CD4-positive, alpha-beta T cell treated with Interleukin-4 for 4 hours (primary cell): ENCODE measurements at places on chromosomes 3 and 15.

DNA sequence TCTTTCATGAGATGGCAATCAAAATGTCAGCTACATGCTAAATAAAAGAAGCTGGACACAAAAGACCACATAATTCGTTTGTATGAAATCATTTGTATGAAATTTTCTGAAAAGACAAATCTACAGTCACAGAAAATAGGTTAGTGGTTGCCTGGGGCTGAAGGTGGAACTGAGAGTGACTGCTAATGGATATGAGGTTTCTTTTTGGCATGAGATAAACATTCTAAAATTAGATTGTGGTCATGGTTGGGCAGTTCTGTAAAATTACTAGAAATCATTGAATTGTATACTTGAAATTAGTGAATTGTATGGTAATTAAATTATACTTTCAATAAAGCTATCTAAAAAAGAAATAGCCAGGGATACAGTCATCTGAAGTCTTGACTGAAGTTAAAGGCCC lies 2.7 kb upstream of the DMXL2 start:
- no peak for DNase-seq

- no peak for DNase-seq
Measured at GRCh38 chr3:53552730-53553129, 58.3 kb downstream of the CACNA1D start.

DNA sequence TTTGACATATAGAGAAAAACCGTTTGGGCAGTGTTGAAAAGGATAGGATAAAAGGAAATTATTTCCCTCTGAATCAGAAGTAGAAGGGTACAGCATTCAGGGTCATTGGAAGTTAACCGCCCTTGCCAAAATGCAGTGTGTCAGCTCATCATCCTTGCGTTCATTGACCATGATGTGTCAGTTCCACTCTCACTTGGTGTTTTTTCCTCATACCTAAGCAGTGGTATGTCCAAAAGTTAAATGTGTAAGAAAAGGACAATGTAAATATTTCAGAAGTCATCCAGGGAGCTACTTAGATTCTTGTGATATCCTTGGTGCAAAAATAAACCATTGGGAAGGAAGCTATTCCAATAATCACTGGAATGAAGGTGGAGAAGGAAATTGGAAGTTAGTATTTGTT lies 50.7 kb downstream of the MAP6D1 start:
- no peak for DNase-seq

GRCh38 chr3:10599444-10599843 lies 94.1 kb upstream of the ATP2B2 start:
- no peak for DNase-seq

- DNase-seq, result no peak
Measured at GRCh38 chr15:77981281-77982126, 96.0 kb downstream of the TBC1D2B start.

GRCh38 chr3:21754839-21755238 lies 3.8 kb upstream of the ZNF385D start:
- DNase-seq, result no peak

GRCh38 chr3:170598091-170598502 lies 12.2 kb upstream of the SLC7A14 start:
- DNase-seq, result no peak

- no peak for DNase-seq
Measured at GRCh38 chr3:194749631-194750490, 64.2 kb downstream of the FAM43A start.

DNA sequence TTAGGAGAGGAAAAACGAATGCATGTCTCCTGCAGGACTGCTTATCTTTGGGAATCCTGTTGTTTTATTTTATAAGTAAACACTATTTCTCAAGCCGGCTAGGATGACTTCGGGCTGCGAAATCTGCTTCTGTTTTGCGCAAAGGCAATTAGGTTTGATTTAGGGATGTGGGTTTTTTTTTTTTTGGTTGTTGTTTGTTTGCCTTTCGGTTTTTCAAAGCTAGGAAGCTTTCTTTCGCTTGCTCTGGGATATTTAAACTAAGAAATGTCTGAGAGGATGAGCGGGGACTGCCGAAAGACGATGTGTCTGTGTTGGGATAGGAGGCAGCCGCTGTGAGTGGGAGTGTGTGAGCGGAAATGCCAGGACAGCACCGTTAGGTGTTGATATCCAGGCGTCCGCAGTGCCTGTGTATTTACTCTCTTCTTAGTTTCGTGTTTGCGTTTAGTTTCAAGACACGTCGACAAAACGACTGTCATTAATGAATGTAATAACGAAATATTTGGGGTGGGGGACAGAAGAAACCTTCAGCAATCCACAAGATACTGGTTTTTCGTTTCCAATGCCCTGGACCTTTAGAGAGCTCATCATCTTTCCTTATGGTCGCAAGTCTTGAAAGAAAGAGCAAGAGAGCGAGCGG lies 604 bp downstream of the ISL2 start:
- DNase-seq, result no peak

DNA sequence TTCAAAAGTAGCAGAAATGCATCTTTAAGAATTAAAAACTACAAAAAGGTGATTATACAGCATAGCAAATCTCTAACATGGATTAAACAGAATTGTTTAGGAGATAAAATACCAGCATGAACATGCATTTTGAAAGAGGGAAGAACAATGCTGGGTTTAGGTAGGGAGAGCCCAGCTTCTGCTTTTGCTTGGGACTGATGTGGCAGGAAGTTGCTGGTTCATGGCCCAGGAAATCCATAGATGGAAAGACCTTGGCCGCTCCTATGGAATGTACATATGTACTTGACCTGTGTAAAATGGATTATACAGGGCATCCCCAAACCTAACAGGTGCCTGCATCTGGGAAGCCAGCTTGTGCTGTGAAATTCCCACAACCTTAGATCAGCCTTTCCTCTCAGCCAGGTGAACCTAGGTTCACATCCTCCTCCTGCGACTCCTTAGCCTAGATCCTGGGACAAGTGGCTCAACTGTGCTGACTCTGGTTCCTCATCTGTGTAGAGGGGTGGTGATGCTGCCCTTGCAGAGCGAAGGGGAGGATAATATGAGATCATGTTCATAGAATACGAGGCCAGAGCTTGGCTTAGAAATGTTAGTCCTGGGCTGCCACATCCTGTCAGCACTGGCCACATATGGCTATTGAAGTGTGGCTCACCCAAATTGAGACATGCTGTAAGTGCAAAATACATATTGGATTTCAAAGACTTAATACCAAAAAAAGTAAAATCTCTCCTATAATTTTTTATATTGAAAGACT lies 47.0 kb upstream of the PLXNA1 start:
- no peak for DNase-seq

DNA sequence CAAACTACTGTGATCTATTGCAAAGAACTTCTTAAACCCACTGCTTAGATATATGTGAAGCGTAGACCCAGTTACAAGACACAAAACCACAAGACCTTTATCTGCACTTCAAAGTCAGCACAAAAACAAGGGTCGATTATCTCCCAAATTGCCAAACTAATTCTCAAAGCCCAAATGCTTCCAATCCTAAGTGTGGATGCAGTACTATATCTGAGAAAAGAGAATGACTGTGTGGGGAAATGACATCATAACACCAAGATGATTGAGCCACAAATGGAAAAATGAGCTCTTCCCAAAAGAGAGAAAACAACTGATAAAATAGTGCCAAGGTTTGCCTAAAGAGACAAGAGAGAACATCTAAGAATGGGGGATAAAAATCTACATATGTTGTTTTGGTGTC lies 86.2 kb downstream of the MEIS2 start:
- DNase-seq, result no peak

DNA sequence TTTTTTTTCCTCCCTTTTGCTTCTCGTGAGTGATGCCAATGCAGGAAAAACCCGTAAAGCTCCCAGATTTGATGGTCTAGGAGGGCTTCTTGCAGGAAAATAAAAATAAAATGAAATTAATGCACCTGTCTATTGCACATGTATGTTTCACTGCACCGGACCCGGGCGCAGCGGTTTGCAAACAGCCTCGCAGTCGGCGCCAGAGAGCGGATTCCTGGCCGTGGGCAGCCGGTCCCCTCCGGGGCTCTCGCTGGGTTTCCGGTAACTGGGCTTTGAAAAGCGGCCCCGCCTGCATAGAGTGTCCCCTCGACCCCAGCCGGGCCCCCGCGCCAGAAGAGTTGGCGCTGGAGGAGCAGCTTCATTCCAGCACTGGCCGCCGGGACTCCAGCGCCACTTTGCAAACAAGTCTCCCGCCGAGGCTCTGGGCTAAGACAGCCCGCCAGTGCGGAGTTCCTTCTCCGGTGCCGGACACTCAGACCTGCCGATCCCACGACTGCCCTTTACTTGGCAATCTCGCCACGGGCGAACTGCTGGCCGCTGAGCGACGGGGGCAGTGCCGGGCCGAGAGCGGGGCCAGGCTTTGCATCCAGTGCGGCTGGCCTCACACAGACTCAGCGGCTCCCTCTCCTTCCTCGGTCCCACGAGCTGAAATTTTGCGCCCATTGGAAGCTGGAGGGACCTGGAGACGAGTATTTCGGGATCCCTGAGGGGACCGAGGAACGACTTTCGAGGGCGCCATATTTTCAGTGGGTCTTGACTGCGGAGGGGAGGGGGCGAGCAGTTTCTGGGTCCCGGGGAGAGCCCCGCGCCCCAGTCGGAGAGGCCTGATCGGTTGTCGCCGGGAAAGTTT lies 225.9 kb upstream of the C2CD4B start:
- no peak for DNase-seq

DNA sequence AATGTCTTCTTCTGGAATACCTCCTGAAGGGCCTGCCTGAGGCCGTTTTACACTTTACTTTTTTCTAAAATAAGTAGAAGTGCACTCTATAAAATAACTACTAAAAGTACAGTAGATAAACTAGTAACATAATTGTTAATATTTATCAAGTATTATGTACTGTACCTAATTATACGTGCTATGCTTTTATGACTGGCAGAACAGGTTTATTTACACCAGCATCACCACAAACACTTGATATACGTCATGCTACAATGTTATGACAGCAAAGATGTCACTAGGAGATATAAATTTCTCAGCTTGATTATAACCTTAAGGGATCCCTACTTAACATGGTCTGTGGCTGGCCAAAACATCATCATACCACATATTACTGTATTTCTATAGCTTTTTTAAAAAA lies 29.4 kb downstream of the DLG1 start:
- DNase-seq, result no peak

DNA sequence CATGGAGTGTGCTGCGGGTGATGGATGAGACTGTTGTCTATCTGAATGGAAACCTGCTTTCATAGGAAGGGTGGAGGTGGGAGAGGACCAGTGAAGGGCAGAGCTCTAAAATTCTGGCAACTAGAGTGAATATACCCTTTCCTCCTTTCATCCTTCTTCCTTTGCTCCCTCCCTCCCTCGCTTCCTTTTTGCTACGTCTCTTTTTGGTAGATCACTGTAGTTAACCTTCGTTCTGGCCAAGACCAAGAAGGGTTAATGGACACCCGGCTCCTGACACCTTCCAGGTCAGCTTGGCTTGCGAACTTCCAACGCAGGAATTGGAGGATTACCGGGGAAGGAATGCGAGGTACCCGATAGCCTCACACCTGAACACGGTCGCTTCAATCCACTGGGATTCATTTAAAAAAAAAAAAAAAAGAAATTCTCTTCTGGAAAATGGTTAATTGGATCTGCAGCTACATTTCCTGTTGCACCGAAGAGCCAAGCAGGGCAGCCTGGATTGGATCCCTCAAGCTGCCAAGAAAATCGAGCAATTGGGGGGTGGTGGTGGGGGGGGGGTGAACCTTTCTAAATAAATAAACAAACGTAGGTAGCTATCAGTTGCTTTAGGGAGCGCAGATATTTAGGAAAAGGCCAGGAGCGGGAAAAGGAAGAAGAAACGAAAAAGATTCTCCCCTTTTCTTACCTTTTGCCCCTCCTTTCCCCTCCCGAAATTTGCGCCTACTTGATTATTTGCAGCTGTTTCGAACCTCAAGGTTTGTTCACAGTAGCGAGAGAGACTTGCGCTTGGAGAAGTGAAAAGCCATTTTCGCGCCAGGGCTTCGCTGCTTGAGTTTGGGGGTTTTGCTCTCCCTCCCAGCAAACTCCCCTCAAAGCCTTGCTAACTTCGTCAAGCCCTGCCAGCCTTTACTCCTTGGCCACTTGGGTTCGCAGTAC lies 9.5 kb upstream of the NR2F2 start:
- no peak for DNase-seq

- DNase-seq, result no peak
Measured at GRCh38 chr3:140268610-140269009, 333.6 kb downstream of the CLSTN2 start.

GRCh38 chr15:83574345-83574744 lies 79.6 kb upstream of the ADAMTSL3 start:
- no peak for DNase-seq

DNA sequence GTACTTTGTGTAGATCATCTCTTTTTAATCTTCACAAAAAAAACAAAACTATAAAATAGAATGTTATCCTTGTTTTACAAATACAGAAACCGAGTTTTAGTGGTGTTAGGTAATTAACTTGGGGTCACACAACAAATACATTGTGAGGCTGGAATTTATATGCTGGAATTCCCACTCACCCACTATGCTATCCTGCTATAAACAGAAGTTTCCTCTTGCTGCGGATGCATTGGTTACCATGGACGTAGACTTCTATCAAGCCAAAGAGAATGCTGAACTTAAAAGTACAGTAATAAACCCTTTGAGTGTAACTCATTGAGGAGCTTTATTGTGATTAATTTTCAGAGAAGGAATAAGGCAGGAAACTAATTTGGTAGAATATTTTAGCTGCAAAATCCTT lies 9.2 kb downstream of the SNAP23 start:
- no peak for DNase-seq

GRCh38 chr15:31953478-31953877 lies 76.8 kb upstream of the CHRNA7 start:
- DNase-seq, result no peak

- DNase-seq, result no peak
Measured at GRCh38 chr3:49609815-49610214, 55.5 kb downstream of the BSN start.

- DNase-seq, result no peak
Measured at GRCh38 chr3:66048051-66048395, 9.3 kb upstream of the MAGI1 start.

- no peak for DNase-seq
Measured at GRCh38 chr3:138785951-138786350, 48.8 kb downstream of the PIK3CB start.

DNA sequence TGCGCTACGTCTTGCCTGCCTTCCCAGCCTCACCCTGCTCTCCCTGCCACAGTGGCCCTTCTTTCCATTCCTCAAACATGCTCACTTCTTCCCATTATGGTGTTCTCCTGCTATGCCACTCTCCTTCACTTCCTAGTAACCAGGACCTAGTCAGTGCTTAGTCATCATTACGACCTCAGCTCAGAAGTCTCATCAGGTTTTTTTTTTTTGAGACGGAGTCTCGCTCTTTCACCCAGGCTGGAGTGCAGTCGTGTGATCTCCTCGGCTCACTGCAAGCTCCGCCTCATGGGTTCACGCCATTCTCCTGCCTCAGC lies 149.5 kb downstream of the GREM1 start:
- DNase-seq, result no peak

DNA sequence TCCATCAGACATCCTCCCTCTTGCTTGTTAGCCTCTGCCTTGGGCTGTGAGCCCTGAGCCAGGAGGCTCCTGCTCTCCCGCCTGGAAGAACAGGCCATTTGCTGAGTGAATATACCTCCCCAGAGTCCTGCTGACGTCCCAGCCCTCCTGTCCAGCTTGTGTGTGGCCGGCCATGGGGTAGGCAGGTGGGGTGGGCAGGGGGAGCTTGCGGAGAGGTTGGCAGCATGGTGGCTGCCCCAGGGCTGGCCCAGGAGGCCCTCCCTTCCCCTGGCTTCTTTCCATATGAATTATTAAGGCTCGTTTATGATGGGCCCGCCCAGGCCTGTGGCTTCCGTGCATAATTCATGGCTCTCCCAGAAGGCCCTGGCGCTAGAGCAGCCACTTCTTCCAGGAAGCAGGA lies 18.7 kb downstream of the CACNA2D2 start:
- DNase-seq, result no peak

- DNase-seq, result no peak
Measured at GRCh38 chr15:73286311-73286710, 82.4 kb downstream of the HCN4 start.

GRCh38 chr3:82085356-82085755 lies 323.9 kb upstream of the GBE1 start:
- DNase-seq, result no peak
